Esophagus muscularis mucosa (tissue), 4 donors: ENCODE measurements at places on chromosomes 7 and 10. TPM values are rescaled to one million over a fixed set of nuclear protein-coding genes. Genes with fewer than 3 reads are reported as not detected.

HABP2 gene
- total RNA-seq, result not detected

MRPS16 gene
- total RNA-seq, result 36.6 TPM

PARP12 gene
- total RNA-seq, result 23.2 TPM

PRKAR2B gene
- 108 TPM for total RNA-seq

TAS2R41 gene
- total RNA-seq, result 0.66 TPM

SPAM1 gene
- total RNA-seq, result not detected

MYOZ1 gene
- total RNA-seq, result not detected

RADIL gene
- 6.5 TPM for total RNA-seq

ANK3 gene
- 26.4 TPM for total RNA-seq

C7orf25 gene
- 13.0 TPM for total RNA-seq

FRMD4A gene
- total RNA-seq, result 24.9 TPM

PRSS37 gene
- total RNA-seq, result not detected
